SK-N-SH treated with all-trans-retinoic acid at 6 μM for 48 hours (cell line): ENCODE measurements at places on chromosomes 12 and 14.

DNA sequence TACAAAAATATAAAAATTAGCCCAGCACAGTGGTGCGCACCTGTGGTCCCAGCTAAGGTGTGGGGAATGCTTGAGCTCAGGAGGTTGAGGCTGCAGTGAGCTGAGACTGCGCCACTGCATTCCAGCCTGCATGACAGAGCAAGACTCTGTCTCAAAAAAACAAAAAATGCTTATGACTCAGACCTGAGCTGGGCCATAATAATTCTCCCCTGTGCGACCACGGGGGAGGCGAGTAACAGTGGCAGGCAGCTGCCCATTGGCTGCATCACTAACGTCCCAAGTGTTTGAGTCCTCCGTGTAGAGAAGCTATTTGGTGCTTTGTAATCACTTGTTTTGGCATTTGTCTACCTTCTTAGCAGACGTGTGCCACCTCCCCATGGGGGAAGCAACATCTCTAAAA lies 24.9 kb downstream of the PSMC1 start:
- peak; percentile 84 for ATAC-seq

DNA sequence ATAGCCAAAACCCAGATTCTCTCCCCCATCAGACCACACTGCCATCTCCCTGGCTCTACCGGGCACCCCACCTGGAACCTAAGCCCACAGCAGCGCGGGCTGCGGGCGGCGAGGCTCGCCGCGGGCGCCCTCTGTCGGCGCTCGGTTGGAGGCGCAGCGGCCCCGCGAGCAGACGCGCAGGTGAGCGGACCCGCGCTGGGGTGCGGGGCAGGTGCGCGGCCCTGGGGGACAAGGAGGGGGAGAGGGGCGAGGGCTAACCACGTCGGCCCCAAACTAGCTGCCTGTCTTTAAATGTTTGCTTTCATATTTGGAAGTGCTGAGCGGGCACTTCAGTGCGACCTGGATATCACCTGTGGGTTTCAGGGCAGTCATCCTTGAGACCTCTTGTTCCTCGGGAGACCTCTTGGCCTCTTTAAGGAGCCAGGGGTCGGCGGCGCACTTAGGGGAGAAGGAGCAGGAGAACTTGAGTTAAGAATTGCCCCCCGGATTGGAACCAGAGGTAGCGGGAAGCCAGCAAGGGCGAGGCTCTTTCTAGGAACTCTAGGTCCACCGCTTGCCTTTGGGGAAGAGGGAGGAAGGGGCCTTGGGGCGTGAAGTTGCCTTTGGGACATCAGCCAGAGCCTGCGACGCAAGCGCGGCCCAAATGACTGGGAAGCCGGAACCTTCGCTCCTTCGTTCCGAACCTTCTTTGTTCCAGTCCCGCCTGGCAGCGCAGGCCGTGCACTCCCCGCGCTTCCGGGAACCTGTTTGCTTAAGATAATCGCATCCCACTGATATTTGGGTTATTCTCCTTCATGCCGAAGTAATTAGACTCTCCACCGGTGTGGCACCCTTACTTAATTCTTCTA lies 78.7 kb downstream of the NEDD1 start:
- ATAC-seq: no peak

- no peak for ATAC-seq
Measured at GRCh38 chr12:22609501-22609900, 15.5 kb upstream of the ETNK1 start.

DNA sequence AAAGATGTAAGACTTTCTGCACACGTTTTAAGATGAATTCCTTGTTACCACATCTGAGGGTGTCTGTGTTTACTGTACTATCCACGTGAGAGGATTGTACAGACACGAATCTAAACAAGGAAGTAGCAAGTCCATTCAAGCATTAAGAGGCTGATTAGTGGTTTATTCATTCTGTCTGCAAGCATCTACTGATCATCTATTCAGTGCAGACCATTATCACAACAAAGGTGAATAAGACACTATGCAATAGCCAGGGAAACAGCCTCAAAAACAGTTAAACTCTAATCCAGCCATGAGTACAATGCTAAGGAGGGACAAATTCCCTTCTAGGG lies 111.6 kb upstream of the PZP start:
- no peak for ATAC-seq

DNA sequence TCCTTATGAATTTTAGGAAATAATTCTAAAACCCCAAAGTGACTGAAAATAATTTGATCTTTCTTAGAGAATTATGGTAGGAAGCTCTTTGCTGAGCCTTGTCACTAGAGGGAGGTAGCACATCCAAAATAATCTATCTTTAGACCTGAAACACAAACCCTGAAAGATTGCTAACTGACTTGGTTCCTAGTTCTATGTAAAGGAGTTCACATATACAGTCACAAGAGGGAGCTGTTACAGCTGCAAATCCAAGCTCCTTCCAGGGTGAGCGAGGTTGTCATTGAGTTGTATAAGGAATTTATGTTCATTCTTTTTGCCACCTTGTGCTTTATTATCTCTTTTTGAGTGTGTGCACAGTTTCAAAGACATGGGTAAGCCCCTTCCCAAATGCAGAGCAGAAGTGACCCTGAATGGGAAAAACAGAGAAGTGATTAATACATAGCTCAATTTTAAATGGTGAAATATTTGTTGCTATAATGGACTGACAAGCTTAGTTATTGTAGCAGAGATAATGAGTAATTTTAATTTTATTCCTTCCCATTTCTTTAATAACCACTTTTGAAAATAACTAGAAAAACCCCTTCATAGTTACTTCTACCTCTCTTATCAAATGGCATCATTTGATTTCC lies 387.9 kb downstream of the DAD1 start:
- ATAC-seq: peak; percentile 88

DNA sequence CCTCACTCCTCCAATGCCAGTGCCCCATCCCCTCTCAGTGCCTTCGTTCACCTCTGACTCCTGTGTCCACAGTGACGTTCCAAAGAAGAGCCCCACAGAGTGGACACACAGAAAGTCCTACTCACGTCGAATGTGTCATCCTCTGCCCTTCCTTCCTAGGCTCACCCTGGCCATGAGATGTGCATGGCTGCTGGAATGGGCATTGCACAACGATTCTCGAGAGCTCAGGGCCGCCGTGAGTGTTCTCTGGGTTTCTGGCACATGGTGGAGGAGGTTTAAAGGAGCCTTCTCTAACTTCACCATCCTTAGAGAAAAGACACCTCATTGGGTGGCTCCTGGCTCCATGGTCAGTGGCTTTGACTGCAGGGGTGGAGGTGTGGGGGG lies 12.8 kb upstream of the CEP170B start:
- ATAC-seq: peak; percentile 13; the same call in 1 of the 3 replicates

DNA sequence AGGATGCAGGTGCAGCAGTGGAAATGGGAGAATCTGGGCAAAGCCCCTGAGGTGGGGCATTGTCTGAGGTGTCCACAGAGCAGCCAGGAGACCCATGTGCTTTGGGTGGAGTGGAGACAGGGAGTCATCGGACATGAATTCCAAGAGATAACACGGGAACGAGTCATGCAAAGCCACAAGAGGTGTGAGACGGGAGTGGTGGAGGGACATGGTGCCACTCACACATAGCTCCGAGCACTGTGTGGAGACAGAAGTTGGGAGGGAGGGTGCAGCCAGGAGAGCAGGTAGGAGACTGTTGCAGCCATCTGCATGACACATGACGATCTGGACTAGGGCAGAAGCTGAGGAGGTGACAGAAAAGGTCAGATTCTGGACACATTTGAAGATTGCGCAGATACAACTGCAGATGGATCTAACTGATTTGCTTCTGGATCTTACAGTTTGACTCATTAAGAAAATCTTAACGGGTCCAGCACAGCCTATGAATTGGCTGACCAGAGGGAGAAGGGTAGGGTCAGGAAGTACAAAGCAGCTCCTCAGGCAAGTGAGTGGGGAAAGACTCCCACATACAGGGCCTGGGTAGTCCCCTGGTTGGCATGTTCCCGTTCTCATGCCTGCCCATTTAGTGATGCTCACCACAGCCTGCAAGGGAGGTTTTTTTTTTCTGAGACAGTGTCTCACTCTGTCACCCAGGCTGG lies 379.8 kb downstream of the FUT8 start:
- ATAC-seq: peak; percentile 17; the same call in 1 of the 3 replicates

DNA sequence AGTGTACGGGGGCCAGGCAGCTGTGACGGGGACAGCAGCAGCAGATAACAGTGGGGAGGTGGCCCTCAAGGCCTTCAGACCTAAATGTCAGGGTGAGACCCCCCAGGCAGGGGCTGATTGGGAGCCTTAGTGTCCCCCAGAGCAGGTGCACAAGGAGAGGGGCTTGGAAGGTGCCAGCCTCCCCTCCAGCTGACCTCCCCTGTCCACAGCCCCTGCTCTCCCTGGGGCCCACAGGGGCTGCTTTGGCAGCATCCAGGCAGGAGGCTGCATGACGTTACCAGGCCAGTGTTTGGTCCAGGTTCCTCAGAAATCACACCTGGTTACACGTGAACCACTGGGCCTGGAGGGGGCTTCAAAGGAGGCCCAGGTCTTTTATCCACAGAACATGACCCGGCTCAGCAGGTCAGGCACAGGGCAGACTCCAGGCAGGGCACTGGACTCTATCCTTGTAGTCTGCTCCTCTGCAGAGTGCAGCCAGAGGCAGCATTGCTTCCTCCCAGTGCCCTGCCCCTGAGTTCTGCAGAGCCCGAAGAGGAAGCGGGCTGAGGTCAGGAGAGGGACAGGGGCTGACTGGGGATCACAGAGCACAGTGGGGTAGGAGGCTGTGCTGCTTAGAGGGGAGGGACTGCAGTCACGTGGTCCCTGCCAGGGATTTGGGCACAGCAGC lies 2.6 kb upstream of the TRMT61A start:
- no peak for ATAC-seq

- ATAC-seq: no peak
Measured at GRCh38 chr14:68628605-68629310, 164.1 kb downstream of the ZFP36L1 start.

GRCh38 chr12:92539976-92540781 lies 162.6 kb upstream of the PLEKHG7 start:
- no peak for ATAC-seq

DNA sequence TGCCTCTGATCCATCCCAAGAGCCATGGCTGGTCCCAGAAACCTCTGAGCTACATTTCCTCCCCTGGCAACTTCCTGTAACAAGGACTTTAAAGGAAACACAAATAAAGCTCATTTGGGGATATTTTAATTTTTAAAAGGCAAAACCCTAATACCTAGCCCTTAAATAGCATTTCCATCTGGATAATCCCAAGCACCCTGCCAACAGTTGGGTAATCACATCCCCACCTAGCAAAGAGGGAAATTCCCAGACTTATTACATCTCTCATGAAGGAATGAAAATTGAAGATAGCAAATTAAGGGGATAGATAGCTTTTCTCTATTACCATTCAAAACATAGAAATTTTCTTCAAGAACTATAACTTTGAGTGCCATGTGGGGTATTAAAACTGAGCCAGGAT lies 213.7 kb upstream of the BMP4 start:
- ATAC-seq: no peak

DNA sequence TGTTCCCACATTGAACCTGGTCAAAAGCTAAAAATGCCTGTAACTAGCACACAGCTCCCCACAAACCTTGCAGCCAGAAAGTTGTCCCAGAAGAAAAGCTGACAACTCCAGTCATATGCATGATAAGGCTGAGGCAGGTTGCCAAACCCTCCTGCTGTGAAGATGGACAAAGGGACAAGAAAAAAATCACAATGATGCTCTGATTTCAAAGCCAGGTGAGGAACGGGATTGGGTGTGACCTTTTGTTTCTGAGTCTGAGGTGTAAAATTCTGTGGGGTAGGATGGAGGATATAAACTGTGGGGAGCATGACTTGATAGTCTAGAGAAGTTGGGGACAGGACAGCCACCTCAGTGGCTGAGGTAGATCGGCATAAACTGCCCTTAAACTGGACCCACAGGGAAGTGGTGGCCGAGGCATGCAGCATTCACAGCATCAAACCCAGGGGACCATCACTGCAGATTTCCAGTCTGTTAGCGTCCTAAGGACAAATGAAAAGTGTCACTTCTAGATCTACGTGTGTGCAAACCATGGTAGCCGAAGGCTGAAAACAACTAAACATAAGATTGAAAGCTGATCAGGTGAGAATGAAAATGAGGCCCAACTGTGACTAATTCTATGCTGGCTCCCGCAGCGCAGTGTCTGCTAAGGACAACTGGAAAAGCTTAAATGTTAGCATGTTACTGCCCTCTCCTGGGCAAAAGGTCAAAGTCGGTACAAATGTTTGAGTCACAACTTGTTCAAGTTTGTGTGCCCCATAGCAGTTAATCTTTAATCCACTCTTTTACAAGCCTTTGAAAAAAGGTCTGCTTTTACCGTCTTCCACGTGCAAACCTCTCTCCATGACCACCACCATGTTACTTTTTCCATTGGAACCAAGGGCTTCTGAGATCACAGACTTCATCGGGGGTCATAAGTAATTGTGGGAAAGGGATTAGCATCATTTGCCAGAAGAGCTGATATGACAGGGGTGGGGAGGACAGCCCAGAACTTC lies 39.8 kb downstream of the GRIN2B start:
- peak; percentile 90 for ATAC-seq

GRCh38 chr14:72476657-72477499 lies 417.0 kb downstream of the DPF3 start:
- ATAC-seq: no peak

- ATAC-seq: peak; percentile 95
Measured at GRCh38 chr12:117025481-117026151, 73.6 kb downstream of the TESC start.

DNA sequence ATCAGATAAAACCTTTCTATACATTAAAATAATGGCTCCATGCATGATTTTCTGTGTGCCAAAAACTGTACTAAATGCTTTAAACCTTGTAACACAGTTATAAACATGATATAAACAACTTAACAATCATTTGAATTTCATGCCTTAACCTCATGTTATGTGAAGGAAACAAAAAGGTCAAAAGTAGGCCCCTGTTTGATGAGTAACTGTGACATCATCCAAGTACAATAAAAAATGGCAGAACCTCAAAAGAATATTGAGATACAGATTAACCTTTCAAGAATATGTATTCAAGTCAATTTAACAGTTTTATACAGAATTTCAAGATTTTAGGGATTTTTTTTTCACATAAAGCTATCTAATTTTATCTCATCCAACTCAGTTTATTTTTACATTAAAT lies 310.7 kb upstream of the DCN start:
- ATAC-seq: no peak

DNA sequence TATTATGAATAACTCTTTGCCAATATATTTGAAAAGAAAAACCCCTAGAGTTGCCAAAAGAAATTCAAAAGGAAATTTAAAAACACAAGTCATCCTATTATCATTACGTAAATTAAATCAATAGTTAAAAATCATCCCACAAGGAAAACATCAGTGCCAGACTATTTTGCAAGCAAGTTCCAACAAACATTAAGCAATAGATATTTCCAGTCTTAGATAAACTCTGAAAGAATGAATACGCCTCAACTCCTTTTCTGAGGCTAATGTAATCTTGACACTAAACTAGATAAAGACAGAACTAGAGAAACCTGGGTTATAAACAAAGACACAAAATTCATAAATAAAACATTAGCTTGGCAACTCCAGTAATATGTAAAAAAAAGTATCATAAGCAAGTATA lies 245.9 kb downstream of the FOXN3 start:
- ATAC-seq: no peak
